Activated T-helper 9 cell treated with anti-CD3 and anti-CD28 coated beads, Interleukin-2, amount 50 U/mL, for 16 hours (primary cell): ENCODE measurements at places on chromosomes 3 and 15.

GRCh38 chr3:37955918-37956707 lies 34.5 kb upstream of the VILL start:
- DNase-seq: no peak

DNA sequence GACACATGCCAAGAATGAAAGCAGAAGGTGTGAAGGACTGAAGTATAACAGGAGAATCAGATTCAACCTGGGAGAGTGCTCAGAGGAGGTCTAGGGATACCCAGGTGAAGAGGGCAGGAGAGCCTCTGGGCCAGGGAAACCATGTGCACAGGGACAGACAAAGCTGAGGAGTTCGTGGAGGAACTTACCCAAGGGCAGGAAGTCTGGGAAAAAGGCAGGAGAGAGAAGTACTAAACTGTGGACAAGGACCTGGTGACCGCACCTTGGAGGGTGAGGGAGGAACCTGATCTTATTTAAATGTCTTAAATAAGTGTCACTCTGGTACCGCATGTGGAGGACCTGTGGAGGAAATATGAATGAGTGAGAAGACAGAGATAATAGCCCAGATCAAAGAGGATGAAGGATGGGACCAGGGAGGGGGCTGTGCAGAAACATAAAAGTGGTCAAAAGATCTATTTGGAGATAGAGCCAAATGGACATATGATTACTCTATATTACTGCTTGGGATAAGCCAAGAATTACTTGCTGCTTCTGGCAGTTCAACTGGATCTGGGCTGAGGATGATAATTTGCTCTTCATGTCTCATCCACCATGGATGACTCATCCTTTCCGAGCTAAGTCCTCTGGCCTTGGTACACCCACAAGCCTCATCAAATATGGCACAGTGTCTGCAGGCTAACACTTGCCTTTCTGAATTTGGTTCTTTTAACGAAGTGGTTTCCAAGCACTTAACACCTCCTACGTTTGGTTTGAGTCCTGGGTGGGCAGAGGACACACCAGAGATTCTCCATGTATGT lies 116.9 kb upstream of the NMNAT3 start:
- no peak for DNase-seq

- no peak for DNase-seq
These were observed 101.3 kb downstream of the DPH6 start for GRCh38 chr15:35444557-35445204.

DNA sequence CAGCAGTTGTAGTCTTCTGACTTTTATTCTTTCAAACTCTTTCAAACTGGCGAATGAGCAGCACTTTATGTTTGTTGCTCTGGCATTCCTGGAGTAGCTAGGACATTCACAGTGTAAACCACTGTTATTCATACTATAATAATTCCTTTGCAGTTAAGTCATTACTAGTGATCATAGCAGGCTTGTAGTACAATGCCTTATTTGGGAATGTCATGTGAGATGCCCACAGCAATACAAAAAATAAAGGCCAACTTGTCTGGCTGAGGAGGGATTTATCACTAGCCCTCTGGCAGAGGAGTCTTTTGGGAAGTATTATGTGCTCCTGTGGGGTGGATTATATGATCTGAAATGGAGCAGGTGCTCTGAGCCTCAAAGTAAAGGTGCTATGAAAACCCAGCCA lies 197.2 kb downstream of the VGLL3 start:
- DNase-seq: no peak
